Activated CD8-positive, alpha-beta memory T cell treated with anti-CD3 and anti-CD28 coated beads for 1 hour (primary cell): ENCODE measurements at places on chromosomes 3 and 15.

- no peak for DNase-seq
Measured at GRCh38 chr15:70289191-70289955, 191.7 kb upstream of the TLE3 start.

DNA sequence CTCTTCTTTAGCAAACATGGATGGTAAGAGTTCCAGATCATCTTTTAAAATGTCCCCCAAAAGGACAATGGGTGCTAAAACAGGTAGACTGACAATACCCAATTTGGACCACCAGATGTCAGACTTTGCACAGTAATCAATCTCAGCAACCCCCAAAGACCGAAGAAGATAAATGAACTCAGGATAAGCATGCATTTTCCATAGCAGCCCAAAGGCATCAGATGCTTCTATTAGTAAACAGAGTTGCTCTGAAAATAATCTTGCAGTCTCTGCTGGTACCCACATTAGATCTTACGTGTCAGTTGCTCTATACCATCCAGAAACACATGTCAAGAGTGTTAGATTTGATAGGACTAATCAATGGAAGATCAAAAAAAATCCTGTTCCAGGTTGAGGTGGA, 20.6 kb downstream of the MYH15 start:
- no peak for DNase-seq

DNA sequence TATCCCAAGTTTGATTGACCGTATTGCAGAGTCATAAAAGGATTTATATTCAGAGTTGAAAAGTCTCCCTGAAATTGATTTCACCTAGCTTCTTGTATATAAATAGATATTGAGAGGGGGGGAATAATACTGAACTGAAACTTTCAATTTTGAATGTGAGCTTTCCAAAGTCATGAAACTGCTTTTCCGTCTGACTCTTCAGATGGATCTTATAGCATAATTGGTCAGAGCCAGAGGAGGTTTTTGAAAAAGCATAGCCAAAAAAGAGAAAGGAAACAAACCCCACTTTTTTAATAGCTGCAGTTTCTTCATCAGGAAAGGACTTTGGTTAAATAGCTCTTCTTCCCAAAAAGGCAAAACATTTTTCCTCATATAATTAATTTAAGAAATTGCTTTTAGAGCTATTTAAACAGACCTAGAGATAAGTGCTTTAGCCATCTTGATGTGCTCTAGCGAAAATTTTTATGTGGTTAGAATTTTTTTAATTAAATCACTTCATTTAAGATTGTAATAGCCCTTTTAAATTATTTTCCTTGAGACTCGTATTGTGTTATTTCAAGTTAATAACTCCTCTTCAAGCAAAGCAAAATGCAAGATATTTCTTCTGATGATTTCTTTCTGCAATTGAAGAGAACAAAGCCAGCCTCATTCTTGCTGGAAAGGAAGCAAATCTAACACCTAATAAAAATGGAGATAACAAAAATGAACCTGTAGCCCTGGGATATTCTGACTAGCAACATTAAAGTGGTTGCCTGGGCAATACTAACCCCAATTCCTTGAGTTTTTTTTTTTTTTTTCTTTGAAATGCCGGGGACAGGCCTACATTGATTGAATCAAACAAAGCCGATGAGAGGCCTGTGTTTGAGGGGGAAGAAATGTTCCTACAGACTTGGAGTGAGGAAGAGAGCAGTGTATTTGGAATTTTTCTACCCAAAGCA, 173.6 kb downstream of the PTPRG start:
- DNase-seq: no peak

DNA sequence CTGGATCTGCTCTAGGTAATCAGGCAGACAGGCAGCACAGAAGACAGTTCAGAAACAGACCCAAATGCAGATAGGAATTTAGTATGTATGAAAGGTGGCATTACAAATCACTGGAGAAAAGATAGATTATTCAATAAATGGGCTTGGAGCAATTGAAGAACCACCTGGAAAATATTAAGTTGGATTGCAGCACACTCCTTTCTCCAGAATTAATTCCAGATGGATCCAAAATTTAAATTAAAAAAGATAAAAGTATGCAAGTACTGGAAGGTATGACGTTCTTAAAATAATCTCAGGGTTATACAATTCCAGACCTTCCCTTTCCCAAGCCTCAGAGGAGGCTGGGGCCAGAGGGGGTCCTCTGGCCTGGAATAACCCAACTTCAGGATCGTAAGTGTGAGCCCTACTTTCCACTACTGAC, 32.5 kb downstream of the HRH1 start:
- no peak for DNase-seq

- no peak for DNase-seq
Measured at GRCh38 chr15:81544385-81544784, 170.4 kb upstream of the TMC3 start.

DNA sequence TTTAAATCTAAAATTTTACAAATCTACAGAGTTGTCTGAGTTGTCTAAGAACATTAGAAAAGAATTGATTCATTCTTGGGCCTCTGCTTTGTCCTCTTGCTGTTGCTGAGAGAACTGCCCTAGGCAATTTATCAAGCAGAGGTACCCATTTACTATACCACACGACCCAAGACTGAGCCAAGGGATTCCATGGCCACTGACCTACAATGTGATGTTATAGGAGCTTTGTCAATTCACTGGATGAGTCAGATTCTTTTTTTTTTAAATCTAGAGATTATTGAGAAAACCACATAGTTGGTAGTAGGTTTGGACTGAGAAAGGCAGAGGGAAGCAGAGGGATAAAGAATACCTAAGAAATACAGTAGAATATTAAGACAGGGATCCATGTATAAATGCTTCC, 55.3 kb downstream of the TRAT1 start:
- no peak for DNase-seq

GRCh38 chr3:166283840-166284239, 446.6 kb upstream of the BCHE start:
- no peak for DNase-seq

- no peak for DNase-seq
Measured at GRCh38 chr3:138547342-138547975, 46.6 kb downstream of the CEP70 start.
